ENCODE measurements at places on chromosomes 6 and 20.
A peak's percentile ranks its signal among the peaks of the same experiment; 100 is the strongest.

DNA sequence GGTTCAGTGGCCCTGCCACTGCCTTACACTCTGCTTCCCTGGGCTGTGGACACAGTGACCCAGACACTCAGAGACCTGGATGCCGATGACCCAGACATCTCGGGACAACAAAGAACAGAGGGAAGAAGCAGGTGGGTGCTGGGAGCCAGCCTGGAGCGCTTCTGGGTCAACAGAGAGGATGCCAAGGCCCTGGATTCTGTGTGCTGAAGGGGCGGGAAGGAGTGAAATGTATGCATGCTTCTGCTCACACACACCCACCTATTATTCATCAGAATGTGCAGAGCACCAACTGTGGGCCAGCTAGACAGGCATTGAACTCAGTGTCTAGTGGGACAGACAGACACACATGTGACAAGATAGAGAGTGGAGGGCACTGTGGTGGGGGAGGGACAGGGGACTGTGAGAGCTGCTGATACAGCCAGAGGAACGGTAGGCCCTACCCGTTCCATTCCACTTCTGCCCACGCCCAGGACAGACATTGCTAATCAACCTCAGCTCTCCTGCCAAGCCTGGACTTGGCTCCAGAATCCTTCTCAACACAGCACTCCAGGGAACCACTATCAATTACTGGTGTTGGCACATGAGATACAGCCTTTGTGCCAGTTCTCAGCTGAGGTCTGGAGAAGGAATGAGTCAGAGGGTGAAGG is 20.2 kb downstream of the KCNK15 start:
- DNase-seq: no peak

DNA sequence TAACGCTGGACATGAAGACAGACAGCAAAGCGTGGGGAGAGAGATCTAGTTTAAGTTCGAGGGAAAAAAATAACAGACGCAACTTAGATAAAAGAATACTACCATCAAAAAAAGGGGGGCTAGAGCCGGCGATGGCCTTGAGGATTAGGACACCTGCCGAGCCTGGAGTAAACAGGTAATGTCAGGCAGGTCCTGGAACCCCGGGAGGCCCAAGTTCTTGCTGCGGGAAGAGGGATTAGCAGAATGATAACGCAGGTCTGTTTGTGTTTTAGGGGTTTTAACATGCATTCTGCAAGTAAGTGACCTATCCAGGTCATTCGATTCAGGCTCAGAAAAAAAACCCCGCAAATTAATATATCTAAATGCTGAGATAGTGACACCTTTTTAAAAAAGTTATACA is 754 bp upstream of the TMEM170B start:
- DNase-seq: no peak

DNA sequence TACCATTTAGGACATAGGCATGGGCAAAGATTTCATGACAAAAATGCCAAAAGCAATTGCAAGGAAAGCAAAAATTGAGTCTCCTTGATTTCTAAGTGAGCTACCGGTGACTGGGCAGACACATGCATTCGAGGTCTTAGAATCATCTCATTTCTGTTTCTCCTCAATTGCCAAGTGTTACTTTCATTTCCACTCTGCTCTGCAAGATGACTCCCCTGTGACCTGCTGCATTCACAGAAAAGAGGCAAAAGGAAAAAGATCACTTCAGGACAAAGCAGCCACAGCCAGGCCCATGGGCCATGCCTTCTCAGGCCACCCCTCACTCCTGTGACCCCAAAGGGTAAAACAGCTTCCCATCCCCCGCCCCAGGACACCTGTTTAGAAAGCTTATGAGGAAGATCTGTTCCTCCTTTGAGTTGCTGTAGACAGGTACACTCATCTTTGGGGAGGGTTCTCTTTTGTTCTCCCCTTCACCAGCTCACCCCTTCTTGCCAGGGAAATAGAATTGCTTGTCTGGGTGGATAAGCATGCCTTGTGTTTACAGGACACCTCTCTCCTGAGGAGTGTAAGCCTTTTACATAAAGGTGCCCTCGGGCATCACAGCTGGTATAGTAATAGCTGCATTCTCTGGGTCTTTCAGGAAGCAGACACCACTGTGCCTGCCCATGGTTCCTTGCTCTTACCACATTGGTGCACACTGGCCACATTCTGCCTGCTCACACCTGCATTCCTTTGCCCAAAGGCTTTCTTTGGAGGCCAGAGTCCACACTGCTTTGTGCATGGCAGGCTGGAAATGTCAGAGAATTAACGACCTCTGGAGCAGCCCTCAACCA is 105.0 kb downstream of the SLC24A3 start:
- peak; percentile 70 for DNase-seq

DNA sequence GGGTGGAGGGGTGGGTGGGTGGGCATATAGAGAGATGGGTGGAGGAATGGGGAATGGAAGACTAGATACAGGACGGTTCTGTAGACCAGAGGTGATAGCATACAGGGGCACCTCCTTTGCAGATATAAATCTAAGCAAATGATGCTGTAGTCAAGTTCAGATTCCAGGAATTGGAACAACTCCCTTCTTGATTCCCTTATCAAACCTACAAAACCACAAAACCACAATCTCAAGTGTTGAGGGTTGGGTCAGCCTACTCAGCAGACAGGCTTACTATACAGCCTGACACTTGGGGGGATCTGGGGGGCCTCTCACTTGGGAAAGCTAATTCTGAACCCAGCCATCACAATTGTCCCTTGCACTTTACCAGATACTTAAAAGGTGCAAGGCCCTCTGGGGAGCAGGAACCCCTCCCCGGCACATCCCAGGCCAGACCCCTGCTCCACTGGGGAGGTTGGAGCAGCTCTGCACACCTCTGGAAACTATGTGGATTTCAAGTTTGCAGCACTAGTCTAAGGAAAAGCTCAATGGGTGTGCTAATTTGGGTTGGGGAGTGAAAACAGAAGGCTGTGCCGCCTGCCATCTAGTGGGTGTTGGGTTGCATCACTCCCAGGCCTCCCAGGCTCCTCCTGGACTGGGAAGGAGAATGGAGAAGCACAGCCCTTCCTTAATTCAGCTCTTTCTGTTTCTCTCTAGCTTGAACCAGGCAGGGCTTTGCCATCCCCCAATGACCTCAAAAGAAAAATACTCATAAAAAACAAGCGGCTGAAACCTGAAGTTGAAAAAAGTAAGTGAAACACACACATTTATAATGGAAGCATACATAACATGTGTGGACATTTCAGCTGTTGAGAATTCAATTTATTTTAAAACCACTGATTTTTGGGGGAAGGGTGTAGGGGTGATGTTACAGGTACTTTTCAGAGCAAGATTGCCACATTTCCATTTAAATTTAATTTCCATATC is 121.2 kb upstream of the LAMP5 start:
- DNase-seq: peak; percentile 92

- DNase-seq: no peak
These were observed 17.4 kb downstream of the HECA start for GRCh38 chr6:139152088-139152891.

DNA sequence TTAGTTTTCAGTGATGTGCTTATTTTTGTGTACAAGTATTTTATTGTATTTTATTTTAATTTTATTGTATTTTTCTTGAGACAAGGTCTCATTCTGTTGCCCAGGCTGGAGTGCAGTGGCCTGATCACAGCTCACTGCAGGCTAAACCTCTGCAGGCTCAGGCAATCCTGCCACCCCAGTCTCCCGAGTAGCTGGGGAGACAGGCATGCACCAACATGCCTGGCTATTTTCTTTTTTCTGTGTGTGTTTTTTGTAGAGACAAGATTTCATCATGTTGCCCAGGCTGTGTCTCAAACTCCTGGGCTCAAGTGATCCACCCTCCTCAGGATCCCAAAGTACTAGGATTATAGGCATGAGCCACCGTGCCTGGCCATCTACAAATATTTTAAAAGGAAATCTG is 146.3 kb downstream of the MANEA start:
- no peak for DNase-seq

GRCh38 chr6:37966801-37967200 is 147.3 kb downstream of the ZFAND3 start:
- DNase-seq: no peak

- DNase-seq: peak; percentile 70
These were observed 95.7 kb downstream of the LY86 start for GRCh38 chr6:6683969-6684833.

GRCh38 chr20:61396262-61396848 is 144.3 kb downstream of the CDH4 start:
- DNase-seq: no peak

DNA sequence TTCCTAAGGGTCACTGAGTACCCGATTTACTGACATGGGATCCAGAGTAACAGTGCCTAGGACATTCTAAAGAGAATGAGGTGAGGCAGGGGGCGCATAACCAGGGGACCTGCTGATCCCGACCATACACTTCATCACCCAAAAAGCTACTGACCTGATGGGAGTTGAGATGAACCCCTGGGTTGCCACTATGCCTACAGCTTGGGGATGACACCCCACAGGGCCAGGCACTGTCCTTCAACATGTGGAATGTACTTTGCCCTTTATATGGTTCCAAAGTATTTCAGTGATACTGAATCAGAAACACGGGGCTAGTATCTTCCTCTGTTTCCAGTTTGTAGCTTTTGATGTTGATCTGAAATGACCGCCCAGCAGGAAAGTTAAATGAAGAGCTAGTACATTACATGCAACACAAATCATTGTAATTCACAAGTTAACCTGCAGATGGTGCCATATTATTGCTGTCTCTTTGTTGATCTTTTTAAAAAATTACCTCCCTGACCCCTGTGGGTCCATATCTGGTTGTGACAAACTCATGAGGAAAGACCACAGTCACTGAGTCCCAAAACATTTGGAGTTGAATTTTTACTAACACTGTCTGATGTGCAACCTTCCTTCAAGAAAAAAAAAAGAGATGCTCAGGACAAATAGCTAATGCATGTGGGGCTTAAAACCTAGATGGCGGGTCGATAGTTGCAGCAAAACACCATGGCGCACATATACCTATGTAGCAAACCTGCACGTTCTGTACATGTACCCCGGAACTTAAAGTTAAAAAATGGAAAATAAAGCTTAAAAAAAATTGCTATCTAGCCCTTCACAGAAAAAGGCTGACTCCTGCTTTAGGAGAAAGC is 42.7 kb upstream of the GCNT2 start:
- DNase-seq: peak; percentile 51

DNA sequence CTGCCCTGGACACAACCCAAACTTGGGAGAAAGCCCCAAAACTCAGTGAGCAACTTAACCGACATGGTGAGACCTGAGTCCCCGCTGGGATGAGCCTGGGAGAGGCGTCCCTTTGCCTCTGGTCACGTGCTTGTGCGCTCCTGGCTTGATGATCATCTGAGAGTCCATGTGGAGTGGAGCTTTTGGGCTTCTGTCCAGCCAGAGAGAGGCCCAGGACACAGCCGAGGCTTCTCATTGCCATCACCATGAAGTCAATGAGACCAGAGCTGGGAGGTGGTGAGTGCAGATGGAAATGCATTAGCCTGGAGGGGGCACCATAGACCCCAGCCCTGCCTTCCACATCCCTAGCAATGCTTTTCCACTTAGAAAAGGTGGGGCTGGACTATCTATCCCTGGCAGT is 250.0 kb downstream of the SLC24A3 start:
- DNase-seq: no peak

DNA sequence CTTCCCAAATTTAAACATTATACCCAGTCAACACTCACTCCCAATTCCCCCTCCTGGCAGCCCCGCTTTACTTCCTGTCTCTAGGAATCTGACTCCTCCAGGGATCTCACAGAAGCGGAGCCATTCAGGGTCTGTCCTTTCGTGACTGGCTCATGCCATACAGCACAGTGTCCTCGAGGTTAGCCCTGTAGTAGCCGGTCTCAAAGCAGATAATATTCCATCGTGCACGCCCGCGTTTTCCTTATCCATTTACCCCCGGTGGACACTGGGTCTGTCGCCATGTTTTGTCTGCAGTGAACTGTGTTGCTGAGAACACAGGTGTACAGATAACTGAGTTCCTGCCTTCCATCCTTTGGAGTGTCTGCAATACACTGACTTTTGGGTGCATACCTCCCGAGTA is 95.3 kb downstream of the TTLL2 start:
- DNase-seq: no peak

DNA sequence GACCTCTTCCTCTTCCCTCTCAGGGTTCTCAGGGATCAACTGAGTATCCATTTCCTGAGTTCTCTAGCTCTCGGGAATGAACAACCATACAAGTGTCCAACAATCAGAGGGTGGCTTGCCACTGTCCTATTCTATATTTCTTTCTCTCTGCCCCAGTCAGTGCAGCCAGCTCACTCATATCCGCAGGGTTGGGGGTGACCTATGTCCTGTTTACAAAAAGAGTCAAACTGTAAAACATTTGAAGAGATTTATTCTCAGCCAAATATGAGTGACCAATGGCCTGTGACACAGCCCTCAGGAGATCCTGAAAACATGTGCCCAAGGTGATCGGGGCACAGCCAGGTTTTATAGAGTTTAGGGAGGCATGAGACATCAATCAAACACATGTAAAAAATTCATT is 10.8 kb upstream of the BTN3A2 start:
- no peak for DNase-seq

DNA sequence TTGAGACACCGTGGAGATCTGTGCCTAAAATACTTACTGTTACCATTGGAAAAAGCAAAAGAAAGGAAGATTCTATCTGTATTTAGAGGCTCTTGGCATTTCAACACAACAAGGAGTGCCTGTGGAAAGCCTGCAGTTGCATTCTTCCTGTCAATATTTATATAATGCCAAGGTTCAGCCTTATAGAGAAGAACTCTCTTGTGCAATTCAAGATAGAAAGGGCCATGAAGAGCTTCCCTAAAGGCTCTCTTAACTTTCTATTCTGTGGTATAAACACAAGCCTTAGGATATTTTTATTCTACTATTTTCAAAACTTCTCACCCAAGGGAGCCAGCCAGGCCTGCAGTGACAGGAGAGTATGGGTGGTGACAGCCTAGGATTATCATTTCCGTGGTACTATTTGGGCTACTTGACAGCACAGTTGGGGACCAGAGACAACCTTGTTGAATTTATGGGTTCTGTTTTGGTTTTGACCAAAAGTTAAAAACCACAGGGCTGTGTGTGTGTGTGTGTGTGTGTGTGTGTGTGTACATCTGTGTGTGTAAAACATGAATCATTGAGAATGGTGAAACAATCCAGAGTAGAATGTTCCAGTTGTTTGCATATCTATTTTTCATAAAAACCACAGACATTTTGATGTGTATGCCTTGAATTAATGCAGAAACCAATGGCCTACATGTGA is 700.9 kb upstream of the SLC35B3 start:
- no peak for DNase-seq

- DNase-seq: no peak
These were observed 18.1 kb upstream of the OSER1 start for GRCh38 chr20:44228465-44229258.

- no peak for DNase-seq
These were observed 221.9 kb downstream of the ADGRG6 start for GRCh38 chr6:142523515-142524375.

DNA sequence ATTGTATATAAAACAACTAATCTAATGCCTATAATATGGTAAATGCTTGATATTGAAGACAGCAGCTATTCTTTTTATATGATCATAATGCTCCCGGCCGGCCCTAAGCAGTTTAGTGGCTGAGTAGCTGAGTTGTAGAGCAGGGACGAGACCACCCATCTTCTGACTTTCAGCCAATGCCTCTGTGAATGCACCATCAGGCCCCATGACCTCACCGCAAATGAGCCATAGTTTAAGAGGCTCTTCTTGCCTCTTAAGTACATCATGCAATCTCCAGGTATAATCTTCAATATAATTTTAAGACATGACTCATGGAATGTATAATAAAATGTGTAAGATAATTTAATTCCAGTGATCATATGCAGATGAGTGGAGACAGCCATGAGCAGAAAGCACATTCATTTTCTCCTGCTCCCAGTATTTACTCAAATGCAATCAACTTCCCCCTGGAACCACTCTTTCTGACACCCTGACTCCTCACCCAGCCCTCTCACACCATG is 78.9 kb upstream of the SNX9 start:
- DNase-seq: no peak

Measured in inflammatory macrophage treated with lipopolysaccharide for 4 hours (primary cell).